WTC11 (cell line): ENCODE measurements at places on chromosomes 2 and 18.

DNA sequence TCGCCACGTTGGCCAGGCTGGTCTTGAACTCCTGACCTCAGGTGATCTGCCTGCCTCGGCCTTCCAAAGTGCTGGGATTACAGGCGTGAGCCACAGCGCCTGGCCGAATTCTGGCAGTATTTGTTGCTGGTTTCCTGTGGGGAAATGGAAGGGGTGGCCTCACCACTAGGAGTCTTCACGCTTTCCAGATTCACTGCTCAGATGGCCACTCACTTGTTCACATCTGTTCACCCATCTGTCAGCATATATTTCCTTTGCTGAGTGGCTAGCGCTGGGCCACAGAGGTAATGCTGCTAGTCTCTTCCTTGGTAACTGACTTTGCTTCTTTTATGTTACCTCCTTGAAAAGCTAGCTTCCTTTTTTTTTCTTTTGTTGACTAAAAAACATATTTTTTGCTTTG lies 27.2 kb downstream of the TMEM177 start:
- DNase-seq, result no peak

DNA sequence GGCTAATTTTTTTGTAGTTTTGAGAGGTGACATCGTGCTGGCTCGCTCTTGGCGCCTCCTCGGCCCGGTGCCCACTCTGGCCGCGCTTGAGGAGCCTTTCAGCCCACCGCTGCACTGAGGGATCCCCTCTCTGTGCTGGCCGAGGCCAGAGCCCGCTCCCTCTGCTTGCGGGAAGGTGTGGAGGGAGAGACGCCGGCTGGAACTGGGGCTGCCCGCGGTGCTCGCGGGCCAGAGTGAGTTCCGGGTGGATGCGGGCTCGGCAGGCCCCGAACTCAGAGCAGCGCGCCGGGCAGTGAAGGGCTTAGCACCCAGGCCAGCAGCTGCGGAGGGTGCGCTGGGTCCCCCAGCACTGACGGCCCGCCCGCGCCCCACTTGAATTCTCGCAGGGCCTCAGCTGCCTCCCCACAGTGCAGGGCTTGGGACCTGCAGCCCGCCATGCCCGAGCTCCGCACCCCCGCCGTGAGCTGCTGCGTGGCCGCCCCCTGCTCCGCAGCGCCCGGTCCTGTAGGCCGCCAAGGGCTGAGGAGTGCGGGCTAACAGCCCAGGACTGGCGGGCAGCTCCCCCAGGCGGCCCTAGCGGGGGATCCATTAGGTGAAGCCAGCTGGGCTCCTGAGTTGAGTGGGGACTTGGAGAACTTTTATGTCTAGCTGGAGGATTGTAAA lies 113.2 kb upstream of the ZSWIM2 start:
- no peak for DNase-seq

- DNase-seq, result no peak
Measured at GRCh38 chr18:63775166-63775730, at the start of gene SERPINB7. SERPINB7 (plus strand) TSS chr18:63775418; CDS start chr18:63782373, 6,955 bp downstream.

DNA sequence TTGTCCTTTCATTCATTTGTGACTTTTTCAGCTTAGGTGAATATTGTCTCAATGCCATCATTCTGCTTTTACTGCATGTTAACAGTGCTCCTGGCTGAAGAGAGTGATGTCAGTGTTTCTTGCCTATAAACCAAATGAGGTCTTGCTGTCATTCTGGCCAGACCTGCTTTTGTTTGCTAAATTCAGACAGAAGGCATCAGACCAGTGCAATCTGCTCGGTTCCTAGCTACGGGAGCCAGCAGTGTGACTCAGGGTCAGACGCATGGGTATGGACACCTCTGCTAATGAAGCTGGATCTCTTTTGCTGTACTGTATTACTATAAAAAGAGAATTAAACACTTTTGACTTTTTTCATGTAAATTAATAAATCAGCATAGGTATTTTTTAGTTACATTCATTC lies 178.9 kb downstream of the TMEM182 start:
- DNase-seq, result no peak

GRCh38 chr2:28437149-28437835 lies 44.6 kb downstream of the FOSL2 start:
- no peak for DNase-seq

DNA sequence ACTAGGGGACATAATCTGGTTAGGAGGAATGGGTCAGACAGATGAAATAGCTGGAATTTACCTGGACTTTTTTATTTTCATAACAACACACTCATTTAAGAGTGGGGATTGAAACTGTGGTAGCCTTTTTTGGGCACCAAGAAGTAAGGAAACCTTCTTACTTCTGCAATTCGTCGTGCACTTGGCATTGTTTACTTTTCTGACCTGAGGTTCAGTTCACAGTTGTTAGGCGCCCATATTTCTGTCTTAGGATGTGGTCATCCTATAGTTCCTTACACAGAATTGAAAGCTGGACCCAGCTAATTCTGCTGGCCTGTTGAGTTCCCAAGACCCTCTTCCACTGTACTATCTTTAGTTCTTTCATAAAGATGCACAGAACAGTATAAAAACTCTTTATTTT lies 72.9 kb downstream of the TMX3 start:
- DNase-seq, result no peak

DNA sequence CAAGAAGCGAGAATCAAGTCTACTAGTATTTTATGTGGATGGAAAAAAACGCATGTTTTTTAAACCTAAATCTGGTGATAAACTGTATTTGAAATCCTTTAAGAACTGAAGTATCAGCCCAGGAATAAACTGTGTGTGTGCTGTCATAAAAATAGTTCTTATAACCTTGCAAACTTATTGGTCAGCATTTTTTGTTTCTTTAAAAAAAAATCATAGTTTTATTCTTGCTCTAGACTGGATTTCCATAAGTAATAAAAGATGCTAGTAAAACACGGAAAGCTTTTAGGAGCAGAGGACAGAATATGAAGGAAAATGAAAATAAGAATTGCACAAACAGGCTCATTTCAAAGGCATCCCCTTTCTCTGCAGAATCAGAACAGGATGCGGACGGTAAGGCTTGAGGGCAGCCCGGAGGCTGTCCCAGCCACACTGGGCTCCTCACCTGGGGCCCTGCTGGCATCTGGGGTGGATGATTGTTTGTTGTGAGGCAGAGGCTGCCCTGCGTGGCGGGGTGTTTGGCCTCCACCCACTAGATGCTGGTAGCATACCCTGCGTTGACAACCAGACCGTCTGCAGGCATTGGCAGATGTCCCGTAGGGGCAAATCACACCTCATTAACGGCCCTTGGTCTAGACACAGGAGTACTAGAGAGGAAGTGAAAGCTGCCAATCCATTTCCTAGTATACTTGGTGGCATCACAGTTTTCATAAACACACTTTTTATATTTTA lies 52.5 kb downstream of the MBP start:
- no peak for DNase-seq

DNA sequence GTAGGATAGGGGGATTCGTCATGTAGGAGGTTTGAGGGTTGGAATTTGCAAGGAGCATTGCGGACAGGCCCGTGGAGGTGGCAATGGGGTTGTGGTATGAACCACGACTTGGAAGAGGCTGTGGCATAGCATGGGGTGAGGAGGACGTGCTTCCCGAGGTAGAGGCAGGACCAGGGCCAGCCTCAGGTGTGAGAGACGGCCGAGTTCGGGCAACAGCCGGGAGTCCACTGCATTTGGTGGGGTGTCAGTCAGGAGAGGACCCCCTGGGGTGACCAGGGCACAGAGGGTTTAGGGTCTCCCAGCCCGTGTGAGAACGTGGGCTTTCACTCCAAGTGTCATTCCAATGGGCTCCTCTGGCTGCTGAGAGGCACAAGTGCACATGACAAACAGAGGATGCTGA lies 339.0 kb downstream of the EIPR1 start:
- DNase-seq, result no peak
